CD4-positive, alpha-beta T cell treated with Interleukin-12 subunit alpha and Interleukin-12 subunit beta, for 1 hour (primary cell): ENCODE measurements at places on chromosomes 5 and 9.

- DNase-seq = peak; percentile 76
Observed at GRCh38 chr9:104743376-104743985, 4.0 kb upstream of the NIPSNAP3A start.

DNA sequence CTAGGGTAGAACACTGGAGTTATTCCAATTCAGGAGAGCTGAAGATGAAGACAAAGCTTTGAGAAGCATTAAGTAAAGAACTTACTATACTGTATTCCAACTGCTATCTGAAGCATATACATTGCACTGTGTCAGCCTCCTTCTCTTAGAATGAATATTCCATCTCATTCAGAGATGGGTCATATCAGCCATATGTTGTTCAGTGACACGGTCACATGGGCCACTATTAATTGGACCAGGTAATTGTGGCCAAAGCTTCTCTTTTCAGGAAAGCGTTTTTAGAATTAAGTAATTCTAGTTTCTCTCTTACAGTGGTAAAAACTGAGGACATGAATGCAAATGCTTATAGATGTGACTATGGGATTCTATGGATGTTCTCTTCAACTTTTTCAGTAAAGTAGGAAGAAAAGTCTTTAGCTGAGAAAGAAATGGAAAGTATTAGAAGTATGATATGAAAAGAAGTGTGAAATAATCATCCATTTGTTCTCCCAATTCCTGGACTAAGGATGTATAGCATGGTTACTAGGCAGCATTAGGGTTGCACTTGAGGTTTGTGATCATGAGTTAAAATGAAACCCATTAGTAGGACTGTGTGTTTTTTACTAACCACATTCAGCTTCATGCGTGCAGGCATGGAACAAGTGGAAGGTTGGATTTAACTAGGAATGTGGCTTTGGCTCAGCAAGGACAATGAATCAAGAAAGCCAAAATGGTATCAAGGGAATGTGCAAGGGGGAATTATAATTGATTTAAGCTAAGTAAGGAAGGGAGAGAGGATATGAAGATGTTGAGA, 40.9 kb downstream of the CETN3 start:
- DNase-seq = no peak

GRCh38 chr5:74374656-74375055, 265.9 kb downstream of the ENC1 start:
- DNase-seq = no peak

- no peak for DNase-seq
Observed at GRCh38 chr9:70587201-70587600, 172.7 kb upstream of the KLF9 start.

GRCh38 chr5:145588558-145588957, 246.6 kb downstream of the PRELID2 start:
- no peak for DNase-seq

DNA sequence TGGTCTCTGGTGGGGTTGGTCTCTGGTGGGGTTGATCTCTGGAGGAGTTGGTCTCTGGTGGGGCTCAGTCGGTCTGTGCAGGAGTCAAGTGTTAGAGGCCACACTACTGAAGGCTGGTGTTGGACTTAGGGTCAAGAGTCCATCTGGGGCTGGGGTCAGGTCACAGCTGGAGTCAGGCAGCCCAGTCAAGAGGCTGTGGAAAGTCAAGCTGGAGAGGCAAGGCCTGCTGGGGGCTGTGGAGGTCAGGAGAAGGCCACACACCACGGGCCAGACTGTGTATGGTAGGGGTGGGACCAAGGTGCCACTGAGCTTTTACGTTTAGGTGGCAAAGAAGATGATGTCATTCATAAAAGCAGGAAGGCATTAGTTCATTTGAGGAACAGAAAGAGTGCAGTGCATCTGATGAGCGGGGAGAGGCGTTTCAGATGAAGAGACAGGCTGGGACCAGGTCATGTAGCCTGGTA, 16.7 kb upstream of the CD74 start:
- no peak for DNase-seq

- no peak for DNase-seq
Observed at GRCh38 chr5:78644741-78645300, 3.8 kb downstream of the LHFPL2 start.

- DNase-seq = no peak
Observed at GRCh38 chr5:178992291-178992895, 2.7 kb downstream of the GRM6 start.

DNA sequence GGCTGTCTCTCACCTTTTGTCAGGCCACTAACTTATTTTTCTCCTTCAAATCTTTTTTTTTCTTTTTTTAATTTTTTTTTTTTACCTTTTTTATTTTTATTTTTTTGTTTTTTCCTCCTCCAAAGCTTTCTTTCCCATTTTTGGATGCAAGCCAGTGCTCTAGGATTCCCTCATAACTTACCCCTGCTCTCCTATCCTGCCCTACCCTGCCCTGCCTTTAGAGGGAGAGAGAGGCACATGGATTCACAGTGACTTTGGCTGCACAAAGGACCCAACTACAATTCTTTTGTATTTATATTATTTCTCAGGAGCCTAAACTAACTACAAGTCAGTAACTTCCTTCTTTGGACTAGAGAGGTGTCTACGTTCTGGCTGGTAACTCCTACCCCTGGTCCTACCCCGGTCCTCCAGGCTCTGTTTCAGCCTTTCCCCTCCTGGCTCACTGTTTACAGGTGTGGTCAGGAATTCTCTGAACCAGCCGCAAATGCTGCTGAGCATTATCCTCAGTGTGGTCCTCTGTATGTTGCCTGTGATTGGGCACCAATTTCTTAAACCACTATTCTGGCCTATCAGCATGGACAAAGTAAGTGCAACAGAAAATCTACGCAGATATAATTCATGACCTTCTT, 8.4 kb upstream of the RUSC2 start:
- DNase-seq = peak; percentile 16

GRCh38 chr5:67623078-67623477, 426.5 kb upstream of the CD180 start:
- no peak for DNase-seq

- DNase-seq = no peak
Observed at GRCh38 chr9:119322184-119322583, 47.1 kb downstream of the BRINP1 start.

DNA sequence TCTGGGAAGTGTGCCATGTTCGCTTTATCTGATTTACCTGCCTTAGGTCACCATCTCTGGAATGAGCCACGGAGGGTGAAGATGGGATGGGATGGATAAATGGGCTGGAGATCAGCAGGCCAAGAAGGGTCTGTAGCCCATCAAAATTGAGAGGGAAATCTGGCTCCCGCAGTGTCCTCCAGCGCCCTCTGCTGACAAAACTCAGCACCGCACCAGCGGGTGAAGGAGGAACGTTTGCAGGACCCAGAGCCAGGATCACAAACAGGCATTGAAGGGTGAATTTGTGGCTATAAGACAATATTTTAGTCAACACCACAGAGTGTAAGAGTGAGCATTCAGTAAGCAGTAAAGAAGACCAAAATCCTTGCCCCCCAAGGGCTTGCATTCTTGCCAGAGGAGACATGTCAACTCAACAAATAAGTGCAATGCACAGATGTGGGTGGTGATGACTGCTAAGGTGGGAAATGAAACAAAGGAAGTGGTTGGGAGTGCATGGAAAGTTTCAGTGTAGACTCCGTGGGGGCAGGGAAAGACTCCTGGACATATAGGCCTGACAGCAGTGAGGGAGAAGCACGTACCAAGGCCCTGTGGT, 124.4 kb downstream of the TENT4A start:
- DNase-seq = peak; percentile 5

DNA sequence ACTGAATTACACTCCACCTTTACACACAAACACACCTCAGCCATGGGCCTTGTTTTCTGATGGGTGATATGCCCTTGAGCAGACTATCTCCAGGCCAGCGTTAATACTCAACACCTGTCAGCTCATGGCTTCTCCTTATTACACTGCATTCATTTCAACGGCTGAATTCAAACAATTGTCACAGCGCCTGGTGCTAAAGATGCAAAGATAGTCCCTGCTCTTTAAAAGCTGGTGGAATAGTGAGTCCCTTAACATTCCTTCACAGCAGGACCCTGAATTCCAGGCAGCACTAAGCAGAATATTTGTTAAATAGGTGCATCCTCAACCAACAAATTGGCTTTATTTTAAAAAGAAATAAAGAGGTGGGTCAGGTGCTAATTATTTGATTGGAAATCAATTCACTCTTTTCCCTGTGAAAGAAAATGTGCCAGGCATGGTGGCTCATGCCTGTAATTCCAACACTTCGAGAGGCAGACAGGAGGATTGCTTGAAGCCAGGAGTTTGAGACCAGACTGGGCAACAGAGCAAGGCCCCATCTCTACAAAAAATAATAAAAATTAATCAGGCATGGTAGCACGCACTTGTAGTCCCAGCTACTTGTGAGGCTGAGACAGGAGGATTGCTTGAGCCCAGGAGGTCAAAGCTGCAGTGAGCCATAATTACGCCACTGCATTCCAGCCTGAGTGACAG, 155.7 kb upstream of the EFNA5 start:
- no peak for DNase-seq

- DNase-seq = no peak
Observed at GRCh38 chr5:158869092-158869491, 230.6 kb downstream of the EBF1 start.

GRCh38 chr9:104850786-104851545, 77.0 kb downstream of the ABCA1 start:
- no peak for DNase-seq

- no peak for DNase-seq
Observed at GRCh38 chr5:28766565-28767158, 1728.3 kb upstream of the CDH9 start.

DNA sequence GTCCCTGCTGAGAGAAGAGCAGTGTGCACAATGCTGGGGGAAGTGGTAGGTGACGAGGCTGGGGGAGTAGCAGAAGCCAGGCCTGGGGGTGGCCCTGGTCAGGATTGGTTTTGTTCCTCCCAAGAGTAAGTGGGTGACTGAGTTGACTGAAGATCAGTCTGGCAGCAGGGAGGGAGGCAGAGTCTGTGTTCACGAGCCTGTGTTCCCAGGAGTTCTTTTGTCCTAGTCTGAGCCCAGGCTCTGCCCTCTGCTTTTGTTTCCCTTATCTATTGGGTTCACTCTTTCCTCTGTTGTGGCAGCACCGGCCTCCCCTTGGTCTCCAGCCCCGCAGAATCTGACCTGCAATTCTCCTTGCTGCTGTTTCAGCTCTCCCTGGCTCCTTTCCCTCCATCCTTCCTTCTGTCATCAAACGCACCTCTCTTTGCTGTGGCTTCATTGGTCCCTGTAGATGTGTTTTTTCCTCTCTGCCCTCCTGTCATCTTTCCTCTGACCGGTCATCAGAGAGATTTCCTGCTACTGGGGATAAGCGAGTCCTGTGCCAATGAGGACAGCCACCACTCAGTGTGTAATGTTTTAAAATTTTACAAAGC, 607.4 kb downstream of the KIF4B start:
- no peak for DNase-seq

DNA sequence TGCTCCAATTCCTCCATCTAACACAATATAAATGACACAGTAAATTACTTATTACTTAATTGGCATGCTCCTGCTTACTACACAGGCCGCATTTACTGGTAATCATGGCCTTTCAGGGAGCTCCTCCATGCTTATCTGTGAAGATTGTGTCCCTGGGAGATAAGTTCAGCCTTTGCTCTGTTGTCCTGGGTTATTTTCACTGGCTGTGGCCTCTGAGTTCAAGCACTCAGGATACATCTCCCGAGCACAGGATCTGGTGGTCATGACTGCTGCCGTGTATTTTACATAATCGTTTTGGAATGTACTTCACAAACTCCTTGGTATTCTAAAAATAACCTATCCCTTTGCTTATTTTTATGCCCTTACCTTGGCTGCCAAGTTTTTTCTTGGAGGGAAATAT, 215.7 kb downstream of the ICE1 start:
- DNase-seq = no peak

- no peak for DNase-seq
Observed at GRCh38 chr5:150791536-150791935, 13.0 kb downstream of the SMIM3 start.

DNA sequence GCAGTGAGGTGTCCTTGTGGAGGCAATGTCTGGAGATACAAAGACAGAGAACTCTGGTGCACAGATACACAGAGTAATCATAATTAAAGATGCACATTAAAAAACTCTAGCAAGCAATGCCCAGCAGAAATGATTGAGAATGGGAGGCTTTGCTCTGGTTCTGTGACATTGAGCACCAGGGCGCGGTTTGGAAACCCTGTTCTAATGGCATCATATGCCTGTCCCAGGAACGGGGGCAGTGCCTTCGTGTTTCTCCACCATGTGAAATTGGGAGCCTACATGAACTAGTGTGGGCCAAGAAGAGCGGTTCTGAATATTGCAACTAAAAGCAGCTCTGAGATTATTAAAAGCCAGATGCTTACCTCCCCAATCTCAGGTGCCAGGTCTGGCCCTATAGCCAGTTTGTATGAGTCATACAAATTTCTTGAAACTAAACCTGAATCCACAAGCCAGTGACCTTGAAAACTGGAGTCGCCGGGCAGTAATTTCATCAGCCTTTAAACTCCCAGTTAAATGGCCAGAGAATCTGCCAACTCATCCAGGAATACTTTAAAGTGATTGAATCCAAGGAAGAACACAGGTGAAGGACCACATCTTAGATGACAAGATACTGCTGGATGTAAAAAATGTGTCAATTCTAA, 22.2 kb upstream of the CTSL start:
- no peak for DNase-seq

DNA sequence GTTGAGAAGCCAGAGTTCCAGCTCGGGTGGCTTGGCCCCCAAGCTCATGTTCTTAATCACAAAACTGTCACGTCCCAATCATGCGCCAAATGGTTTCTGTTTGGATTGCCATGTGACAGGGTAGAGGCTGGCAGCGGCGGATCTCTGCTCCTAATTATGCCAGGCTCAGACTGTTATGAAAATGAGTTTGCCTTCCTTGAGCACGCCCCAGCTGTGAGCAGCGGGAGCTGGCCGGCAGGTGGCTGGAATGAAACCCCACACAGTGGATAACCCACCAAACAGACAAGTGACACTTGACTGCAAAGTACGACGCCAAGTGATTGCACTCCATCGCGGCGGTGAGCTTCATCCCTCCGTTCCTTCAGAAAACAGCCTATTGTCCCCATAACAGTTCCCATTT, 75.4 kb downstream of the CFAP77 start:
- DNase-seq = no peak

GRCh38 chr9:33196736-33197135, 29.6 kb upstream of the B4GALT1 start:
- DNase-seq = no peak

GRCh38 chr9:35767458-35767857, 13.4 kb upstream of the MSMP start:
- DNase-seq = no peak

GRCh38 chr9:14344053-14344524, 30.1 kb upstream of the NFIB start:
- no peak for DNase-seq

DNA sequence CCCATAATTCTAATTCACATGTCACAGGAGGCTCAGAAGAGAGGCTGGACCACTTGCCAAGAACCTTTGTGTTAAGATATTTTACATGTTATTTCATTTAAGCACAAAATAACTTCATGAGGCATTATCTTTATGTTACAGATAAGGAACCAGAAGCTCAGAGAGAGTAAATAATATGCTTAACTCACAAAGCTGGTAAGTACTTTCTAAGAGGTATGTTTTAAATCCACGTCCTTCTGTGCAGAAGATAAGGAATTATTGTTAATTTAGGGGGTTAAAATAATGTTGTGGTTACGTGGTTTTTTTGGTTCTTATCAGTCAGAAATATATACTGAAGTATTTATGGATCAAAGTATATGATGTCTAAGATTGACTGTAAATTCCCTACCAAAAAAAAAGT, 8.0 kb downstream of the STRBP start:
- DNase-seq = no peak

- DNase-seq = no peak
Observed at GRCh38 chr9:123167474-123167873, 100.9 kb downstream of the STRBP start.

GRCh38 chr5:21689587-21689986, 1163.6 kb downstream of the CDH12 start:
- no peak for DNase-seq

GRCh38 chr5:143174714-143175398, 228.6 kb downstream of the NR3C1 start:
- no peak for DNase-seq
